IPS DF 19.7 (cell line): ENCODE measurements at places on chromosomes 7 and 10.

GRCh38 chr7:23017309-23017708 lies 3.4 kb upstream of the HYCC1 start:
- DNase-seq = no peak

- DNase-seq = no peak
These were observed 338.3 kb downstream of the OTUD1 start for GRCh38 chr10:23777153-23777552.

DNA sequence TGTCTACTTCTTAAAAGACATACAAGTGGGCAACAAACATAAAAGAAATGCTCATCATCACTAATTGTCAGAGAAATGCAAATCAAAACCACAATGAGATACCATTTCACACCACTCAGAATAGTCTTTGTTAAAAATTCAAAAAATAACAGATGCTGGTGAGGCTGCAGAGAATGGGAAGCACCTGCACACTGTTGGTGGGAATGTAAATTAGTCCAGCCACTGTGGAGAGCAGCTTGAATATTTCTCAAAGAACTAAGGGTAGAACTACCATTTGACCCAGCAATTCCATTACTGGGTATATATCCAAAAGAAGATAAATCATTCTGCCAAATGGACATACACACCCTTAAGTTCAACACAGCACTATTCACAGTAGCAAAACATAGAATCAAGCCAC lies 61.8 kb upstream of the STEAP1 start:
- no peak for DNase-seq

GRCh38 chr7:64667311-64667710 lies 1.4 kb downstream of the ZNF107 start:
- DNase-seq = no peak

GRCh38 chr7:75658369-75658768 lies 80.4 kb downstream of the HIP1 start:
- no peak for DNase-seq

- DNase-seq = no peak
These were observed 268.8 kb downstream of the ELFN1 start for GRCh38 chr7:1938788-1939433.
